Brain (organoid and tissue), 16 donors: ENCODE measurements at places on chromosomes 1 and 21.

DNA sequence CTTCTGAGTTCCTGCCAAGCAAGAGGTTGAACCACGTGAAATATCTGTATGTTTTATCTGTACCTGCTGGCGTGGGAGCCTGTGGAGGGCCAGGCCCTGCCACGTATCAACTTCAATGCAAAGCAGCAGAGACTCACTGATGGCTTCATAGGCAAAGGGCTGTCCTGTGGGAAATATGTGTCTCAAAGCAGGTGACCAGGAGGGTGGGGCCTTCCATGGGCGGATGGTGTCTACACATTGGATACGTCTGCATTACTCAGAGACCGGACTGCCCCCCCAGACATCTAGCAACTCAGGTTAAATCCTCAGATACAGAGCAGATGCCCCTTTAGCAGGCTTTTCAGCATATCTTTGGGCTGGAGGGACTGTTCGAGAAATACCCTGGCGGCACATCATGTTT lies 210.8 kb upstream of the C1orf174 start:
- no peak for DNase-seq

DNA sequence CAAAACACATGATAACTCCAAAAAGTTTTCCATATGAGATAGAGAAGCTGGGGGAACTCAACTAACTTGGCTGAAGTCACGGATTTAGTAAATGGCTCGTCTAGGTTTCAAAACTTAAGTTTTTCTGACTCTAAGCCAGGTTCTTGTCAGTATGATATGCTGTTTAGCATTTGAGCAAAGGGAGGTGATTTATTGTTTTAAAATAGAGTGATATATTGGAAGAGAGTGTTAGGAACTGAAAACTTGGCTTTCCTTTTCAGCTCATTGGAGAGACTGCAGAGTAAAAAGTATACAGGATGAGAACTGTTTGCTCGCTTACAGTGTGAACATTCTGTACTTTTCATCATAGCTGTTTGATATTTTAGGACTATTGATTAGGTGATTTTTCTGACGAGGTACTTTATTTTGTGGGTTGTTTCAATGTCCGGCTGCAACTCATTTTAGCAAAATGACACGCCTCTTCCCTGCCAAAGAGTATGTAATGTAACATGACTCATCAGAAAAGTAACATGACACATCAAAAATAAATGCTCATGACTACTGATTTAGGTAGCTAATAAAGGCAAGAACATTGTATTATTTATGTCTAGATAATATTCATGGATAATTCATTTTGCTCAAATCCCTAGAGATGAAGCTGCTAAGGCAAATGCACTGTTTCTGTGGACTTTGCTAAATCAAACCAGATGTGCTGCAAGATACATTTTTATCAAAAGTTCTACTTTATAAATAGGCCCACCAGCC lies 355.1 kb downstream of the GPATCH2 start:
- DNase-seq = peak; percentile 34

DNA sequence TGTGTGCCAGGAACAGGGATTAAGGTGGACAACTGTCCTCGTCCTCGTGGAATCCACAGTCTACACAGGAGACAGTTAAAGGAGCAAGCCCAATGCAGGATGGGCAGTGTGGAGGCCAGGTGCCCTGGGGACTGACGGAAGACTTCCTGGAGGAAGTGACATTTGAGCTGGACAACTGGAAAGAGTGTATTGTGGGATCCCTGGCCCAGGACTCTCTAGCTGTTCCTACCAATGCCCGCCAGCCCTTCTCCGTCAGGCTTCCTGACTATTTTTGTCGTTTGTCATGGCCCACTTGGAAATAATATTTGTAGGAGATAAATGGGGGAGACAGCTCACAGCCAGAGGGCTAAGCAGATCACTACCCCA lies 235.3 kb downstream of the TOMM20 start:
- DNase-seq = no peak

- peak; percentile 64 for DNase-seq
Observed at GRCh38 chr1:37391211-37392011, 83.0 kb upstream of the ZC3H12A start.

DNA sequence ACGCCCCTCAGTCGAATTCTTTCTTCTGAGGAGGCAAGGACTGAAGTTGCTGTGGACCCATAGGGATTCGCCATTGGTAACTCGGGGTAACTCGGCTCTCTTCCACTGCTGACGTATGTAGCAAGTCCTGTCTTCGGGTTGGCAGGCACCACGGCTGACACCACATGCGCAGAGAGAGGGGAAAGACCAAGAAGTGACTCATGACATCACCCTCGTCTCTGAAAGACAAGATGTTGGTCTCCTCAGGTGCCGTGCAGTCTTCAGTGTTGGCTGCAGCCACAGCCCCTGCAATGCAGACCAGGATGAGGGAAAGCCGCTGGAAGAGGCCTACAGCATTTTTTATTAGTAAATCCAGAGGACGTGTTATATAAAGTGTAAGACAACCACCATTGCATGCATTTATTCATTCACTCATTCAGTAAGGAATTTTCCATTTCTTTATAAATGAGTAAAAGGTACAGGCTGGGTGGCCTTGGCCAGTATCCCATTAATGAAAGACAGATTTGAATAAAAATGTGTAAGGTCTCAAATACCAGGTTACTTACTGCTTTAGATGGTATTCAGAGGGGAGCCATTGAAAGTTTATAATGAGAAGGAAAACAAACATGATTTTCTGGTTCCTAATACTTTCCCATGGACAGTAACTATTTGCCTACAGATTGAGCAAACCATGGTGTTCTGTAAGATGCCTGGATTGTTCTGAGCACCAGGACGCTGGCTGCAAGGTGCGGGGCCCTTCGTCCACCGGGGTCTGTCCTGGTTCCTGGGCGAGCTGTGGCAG lies 50.7 kb upstream of the IRF2BP2 start:
- no peak for DNase-seq

DNA sequence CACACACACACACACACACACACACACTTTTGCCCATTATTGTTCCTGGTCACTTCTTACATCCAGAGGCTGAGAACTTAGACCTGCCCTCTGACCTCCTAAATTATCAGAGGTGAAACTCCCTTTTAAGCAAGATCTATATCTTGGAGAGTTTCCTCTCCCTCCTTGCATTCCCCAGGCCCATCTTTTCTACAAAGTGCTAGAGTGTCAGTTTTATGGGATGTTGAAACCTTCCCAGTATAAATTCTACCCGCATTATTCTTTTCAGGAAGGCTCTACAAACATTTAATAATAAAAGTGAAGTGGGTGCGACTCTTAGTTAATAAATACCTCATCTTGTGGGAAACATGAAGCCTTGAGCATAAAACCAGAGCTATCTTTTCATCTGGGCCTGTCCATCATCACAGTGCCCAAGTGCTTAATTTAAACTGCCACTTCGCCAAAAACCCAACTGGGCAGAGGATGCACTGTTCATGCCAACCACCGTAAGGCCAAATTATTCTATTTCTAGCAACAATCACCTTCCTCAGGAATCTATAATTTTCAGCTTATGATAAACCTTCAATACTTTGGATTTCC lies 458.2 kb upstream of the RUNX1 start:
- no peak for DNase-seq

DNA sequence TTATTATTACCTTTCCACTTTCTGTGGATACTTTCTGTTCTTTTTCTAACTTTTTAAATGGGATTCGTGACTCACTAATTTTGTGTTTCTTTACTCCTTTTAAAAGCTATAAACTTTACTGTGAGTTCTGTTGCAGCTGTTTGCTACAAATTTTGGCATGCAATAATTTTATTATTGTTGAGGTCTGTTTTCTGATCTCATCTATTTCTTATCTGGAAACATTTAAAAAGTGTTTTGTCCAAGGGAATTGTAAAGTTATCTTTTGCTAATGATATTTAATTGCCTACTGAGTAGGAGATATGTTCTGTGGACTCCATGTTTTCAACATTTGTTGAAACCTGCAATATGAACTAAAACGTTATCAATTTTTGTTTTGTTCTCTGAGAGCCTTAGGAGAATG lies 138.1 kb upstream of the COL6A1 start:
- no peak for DNase-seq

GRCh38 chr1:248914796-248915381 lies 8.9 kb downstream of the PGBD2 start:
- no peak for DNase-seq

GRCh38 chr21:36099000-36099399 lies 29.2 kb downstream of the CBR1 start:
- no peak for DNase-seq

DNA sequence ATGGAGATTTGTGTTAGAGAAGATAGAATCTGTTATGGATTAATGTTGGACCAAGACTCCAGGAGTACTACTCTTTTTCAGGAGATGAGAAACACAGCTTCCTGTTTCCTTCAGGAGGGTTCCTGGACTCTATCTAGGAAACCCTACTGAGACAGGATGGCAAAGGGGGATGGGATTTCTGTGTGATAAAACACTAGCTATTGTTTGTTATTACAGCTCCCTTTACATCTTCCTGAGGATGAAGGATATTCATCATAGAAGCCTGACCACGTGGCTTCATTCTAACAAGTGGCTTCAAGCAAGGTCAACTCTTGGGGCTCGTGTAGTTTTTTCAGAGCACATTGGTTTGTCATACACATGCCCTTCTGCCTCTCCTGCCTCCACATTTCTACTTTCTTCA lies 33.3 kb downstream of the RGL1 start:
- no peak for DNase-seq

GRCh38 chr1:182335771-182336566 lies 55.6 kb downstream of the GLUL start:
- no peak for DNase-seq

DNA sequence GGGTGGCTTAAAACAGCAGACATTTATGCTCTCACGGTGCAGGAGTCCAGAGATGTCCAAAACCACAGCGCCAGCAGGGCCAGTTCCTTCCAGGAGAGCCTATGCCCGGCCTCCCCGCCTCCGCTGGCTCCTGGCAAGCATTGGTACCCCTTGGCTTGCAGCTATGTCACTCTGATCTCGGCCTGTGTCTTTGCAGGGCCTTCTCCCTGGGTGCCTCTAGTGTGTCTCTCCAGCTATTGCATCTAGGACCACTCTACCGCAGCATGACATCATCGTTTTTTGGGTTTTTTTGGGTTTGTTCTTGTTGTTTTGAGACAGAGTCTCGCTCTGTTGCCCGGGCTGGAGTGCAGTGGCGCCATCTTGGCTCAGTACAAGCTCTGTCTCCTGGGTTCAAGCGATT lies 197.6 kb upstream of the VAMP3 start:
- no peak for DNase-seq

- no peak for DNase-seq
Observed at GRCh38 chr1:94247138-94248094, 10.0 kb upstream of the ARHGAP29 start.

DNA sequence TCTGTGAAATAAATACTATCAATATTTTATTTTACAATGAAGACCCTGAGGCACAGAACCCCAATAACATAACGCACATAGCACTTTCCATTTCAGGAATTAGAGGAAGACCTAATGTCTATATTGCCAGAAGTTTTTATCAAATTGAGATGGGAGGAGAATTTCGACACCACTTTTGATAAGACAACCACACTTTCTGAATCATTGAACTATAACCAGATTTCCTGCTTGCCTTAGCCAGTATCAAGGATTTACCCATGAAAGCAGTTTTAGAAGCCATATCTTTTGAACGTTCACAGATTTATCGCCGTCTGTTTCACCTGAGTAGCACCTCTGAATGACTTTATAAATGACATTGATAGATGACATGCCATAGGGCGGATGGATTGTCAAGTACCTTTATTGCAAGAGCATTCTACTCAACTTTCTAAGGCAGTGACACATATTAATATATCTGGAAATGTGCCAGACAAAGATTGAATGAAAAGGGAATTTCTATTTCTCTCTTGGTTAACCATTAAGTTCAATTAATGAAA lies 768.4 kb downstream of the LTN1 start:
- no peak for DNase-seq

DNA sequence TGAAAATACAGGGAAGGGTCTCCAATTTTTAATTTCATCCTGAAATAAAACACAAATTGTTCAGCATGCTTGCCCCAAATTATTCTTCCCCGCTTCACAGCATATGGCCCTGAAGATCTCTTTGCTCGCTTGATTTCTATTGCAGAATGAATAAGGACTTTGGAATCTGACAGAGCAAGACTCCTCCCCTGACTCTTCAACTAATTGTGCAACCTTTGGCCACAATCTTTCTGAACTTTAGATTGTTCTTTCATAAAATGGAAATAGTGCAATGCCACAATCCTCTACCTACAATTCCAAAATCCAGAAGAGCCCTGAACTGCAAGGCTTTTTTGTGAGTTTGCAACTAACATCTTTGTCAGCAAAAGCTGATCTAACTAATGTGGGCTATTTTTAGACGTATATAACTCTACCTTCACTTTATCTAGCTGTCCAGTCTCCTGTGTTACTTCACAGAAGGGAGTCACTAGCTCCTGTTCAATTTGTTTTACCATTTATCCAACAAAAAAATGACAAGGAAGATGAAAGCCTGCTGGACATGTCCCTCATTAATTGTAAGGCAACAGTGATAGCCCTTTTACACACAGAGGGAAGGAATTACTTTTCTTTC lies 13.4 kb downstream of the RNASEL start:
- DNase-seq = no peak

GRCh38 chr1:200483491-200484143 lies 73.8 kb upstream of the ZNF281 start:
- DNase-seq = no peak

DNA sequence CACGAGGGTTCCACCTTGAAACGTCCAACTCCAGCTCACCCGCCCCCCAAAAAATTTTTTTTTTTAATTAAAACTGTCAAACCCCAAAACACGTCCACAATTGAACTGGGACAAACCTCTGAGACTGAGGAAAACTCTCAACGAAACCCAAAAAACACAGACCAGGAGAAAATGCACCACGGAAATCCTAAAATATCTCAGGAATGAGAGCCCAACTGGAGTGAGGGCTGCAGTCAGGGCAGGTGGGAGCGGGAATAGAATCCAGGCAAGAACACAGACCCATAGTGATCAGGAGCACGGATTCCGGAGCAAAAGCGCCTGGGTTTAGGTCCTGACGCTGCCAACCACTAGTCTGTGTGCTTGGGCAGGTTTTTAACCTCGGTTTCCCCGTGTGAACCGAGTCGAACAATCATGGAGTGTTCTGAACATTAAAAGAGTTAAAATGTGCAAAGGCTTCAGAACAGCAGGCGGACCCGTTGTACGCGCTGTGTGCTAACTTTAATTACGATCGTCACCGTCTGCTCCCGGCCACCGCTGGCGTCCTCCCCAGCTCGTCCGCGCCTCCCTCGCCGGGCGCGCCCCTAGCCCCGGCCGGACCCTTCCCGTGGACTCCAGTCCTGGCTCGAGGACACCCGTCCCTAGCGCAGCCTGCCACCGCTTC lies 624 bp downstream of the ARHGAP29 start:
- DNase-seq = peak; percentile 33

DNA sequence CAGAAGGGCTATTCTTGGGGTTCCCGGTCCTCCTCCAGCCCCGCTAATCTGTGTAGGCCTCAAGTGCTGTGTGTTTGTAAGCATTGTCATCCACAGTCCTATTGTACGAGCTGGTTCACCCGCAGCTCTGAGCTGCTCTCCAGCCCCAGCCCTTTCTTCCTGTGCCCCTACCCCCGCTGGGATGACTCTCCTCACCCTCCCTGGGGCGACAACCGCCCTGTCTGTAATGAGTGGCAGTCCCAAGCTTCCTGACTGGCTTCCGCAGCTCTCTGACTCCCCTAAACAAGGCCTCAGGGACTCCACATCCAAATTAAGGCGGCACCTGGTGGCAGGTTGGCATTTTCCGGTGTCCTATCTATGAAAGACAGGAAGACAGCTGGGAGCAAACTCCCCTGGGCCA lies 45.8 kb downstream of the TFF3 start:
- no peak for DNase-seq
